ENCODE measurements at places on chromosomes 6 and 20.
A peak's percentile ranks its signal among the peaks of the same experiment; 100 is the strongest.

DNA sequence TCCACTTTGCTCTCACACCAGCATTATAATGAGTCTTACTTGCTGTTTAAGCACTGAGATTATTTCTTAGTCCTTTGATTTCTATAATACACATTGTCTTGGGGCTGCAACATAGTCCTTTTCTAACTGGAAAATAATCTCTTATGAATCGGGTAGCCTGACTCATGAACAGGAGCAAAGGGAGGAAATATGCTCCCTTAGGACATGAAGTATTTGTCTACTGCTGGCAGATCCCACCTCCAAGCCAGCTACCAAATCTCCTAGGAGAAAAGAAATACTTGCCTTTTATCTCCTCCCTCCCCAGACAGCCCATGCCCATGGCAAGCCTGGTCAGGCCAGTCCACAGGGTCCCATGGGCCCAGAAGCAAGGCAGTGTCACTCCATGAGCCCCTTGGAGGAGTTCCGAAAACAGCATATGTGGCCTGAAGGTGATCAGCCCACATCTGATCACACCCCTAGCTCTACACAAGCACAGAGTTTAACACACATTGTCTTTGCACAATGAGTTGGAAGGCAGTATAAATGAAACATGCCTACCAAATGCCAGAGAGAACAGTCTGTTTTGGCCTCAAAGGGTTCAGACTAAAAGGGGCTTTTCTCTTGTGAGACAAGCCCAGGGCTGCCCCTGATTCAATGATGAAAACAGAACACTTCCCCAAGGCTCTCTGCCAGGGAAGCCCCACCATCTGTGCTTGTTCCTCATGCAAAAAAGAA, 37.1 kb upstream of the SLC4A11 start:
- no peak for DNase-seq

- peak; percentile 76 for DNase-seq
Measured at GRCh38 chr6:129280749-129281148, 397.8 kb downstream of the LAMA2 start.

GRCh38 chr6:161439093-161439492, 165.2 kb upstream of the AGPAT4 start:
- no peak for DNase-seq

- DNase-seq = no peak
Measured at GRCh38 chr6:155077784-155078183, 82.7 kb downstream of the TIAM2 start.

GRCh38 chr20:11748436-11748835, 169.3 kb upstream of the BTBD3 start:
- DNase-seq = no peak

DNA sequence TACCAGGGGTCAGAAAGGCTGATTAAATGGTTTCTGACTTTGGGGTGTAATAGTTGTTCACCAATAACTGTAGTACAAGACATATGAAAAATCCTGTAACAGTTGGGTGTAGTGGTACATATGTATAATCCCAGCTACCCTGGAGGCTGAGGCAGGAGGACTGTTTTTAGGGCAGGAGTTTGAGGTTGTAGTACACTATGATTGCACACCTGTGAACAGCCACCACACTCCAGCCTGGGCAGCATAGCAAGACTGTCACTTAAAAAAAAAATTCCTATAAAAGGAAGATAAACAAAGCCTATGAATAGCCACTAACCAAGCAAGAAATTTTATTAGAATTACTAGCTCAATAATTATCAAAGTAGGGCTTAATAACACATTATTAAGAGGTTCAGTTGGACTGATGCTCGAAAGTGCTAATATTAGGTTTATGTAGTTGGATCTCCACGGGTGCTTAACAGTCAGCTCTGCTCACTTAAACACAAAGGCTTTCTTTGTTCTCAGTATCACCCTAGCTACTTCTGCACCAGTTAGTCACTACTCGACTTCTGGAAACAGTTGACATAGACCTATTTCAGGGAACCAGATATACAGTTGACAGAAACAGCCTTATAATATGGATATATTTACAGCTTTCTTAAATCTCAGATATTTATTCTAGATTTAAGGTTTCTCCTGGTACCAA, 113.0 kb downstream of the MTFR2 start:
- DNase-seq = no peak

Measured in activated effector memory CD4-positive, alpha-beta T cell treated with anti-CD3 and anti-CD28 coated beads, Interleukin-2, amount 50 U/mL, for 16 hours (primary cell).